ENCODE measurements at places on chromosomes 12 and 14.

GRCh38 chr14:69670093-69670492, 58.7 kb downstream of the SUSD6 start:
- DNase-seq, result no peak

GRCh38 chr14:63205044-63205575, 867 bp downstream of the RHOJ start:
- no peak for DNase-seq

- DNase-seq, result no peak
Measured at GRCh38 chr12:19437996-19438395, 1.3 kb upstream of the AEBP2 start.

- DNase-seq, result no peak
Measured at GRCh38 chr12:100442403-100442802, 31.3 kb upstream of the NR1H4 start.

DNA sequence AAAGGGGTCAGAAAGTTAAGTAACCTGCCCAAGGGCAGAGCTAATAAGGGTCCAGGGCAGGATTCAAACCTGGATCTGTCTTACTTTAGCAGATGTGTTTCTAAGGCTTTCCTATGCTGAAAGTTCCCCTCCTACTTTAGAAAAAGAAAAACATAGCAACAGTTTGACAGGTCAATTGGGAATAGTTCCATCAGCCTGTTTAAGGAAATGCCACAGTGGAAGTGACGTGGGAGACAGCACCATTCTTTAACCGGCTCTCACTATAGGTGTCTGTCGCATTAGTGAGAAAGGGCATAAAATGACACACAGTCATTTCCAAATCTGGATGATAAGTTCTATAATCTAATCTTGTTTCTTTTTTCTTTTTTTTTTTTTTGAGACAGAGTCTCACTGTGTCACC, 7.3 kb downstream of the ALDH1L2 start:
- DNase-seq, result no peak

GRCh38 chr14:76775695-76776427, 14.6 kb downstream of the VASH1 start:
- no peak for DNase-seq

DNA sequence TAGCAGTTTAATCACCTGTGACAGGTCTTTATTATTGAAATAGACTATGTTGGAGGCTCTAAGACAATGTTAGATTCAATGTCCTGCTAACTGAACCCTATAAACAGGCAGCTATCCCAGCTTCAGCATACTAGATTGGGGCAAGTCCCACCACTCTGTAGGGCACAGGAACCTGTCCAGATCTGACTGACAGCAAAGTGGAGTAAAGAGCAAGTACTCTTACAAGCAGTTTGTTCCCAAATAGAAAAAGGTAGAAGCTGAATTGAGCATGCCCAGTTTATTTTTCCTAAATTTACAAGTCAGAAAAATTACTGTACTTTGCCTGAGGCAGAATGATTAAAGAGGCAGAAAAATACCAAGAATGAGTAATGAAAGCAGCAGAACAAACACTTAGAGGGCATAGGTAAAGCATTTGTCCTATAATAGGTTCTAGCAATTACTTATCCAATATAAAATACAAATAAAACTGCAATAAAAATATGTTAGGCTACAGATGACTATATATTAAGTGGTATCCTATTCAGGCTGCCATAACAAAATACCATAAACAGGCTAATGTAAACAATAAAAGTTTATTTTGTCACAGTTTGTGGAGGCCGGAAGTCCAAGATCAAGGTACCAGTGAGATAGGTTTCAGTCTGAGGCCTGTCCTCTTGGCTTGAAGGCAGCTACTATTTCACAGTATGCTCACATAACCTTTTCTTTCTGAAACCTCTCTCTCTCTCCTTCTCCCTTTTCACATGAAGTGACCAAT, 868.2 kb downstream of the C12orf50 start:
- no peak for DNase-seq

GRCh38 chr12:3084742-3085141, 7.6 kb downstream of the TSPAN9 start:
- DNase-seq, result peak; percentile 95

DNA sequence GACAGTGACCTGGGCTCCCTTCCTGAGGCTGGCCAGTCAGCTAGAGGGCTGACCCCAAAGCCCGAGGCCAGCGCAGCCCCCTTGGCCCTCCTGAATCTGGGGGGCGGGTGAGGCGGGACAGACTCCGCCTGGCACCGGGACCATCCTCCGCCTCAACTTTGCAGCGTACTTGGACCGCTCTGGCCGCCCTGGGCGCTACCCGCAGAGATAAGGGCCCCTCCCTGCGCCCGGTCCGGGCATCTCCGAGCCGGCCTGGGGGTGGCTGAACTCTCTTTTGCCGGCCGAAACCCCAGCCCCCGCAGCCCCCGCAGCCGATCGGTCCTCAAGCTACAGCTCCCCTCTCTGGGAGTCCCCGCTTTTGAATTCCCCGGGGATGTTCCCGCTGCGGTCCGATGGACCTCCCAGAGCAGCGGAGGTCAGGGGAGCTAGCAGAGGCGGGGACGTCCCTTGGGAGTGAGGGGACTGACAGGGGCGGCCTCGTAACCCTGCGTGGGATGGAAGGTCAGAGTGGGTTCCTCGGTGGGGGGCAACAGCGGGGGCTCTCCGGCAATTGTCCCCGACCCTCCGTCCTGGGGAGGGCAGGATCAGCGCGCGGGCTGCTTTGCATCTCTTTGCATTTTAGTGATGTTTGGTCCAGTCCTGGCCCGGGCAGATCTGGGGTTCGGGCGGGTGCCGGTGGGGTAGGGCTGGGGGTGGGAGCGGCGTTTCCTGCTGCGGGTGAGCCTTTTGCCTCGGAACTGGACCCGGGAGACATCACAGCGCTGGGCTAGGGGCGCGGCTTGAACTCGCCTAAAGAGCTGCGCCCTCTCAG, at the start of gene CRIP1:
TSS of gene CRIP1 (plus strand) at position 724 of the 811 bp plus-strand sequence. CDS start 374 bp downstream, outside the sequence.
- no peak for DNase-seq

- DNase-seq, result no peak
Measured at GRCh38 chr12:96081596-96081995, 46.2 kb upstream of the LTA4H start.

DNA sequence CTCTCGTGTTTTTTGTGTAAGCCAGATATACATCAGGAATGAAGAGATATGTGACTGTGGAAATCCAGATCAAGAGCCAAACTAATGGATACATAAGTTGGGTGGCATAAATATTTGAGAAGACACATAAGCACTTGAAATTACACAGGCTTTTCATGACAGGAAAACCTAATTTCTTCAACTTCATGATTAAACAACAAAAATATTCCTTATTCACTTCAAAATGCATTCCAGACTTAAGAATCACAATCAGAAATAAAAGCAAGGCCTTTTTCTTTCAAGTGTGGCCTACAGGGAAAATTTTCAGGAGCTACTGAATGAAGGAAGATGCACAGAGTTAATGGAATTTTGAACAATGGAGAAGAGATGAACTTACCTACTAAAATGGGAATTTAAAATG, 515.6 kb downstream of the FOXG1 start:
- DNase-seq, result no peak

- DNase-seq, result no peak
Measured at GRCh38 chr14:67423424-67423823, 11.5 kb upstream of the PLEK2 start.

DNA sequence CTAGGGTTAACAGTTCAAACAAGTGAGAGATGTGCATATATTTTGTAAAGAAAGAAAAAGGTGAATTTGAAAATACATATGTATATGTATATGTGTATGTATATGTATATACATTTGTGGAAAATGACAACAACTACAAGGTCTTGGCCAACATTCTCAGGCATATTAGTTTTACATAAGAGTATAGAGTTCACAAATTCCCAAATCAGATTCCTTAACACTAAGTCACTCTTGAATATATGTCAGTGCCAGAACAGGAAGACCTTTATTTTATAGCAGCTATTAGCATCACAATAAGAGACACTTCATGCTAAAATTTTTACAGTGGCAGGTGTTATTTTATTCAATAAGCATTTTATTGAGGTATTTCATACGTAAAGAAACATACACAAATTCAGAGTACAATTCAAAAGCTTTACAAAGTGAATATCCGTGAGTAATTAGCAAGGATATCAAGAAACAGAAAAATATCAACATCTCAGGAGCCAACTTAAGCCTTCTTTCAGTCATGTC, 179.7 kb downstream of the SLC6A15 start:
- no peak for DNase-seq

DNA sequence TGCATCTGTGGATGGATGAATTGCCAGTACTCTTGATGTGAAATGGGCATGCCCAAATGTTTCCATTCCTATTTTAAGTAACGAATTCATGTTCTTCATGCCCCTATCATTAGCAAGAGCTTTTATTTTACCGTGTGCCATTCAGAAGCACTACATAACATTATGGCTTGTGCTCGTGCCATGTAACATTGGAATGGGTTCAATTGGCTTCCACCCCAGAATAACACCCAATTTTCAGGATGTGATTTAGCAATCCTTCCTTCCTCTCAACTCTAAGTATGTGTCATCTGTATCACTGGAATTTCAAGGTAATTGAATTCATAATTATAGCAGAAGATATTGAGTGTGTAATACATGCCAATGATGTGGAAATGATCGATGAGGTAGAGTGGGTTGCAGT, 145.8 kb upstream of the TMPO start:
- no peak for DNase-seq

DNA sequence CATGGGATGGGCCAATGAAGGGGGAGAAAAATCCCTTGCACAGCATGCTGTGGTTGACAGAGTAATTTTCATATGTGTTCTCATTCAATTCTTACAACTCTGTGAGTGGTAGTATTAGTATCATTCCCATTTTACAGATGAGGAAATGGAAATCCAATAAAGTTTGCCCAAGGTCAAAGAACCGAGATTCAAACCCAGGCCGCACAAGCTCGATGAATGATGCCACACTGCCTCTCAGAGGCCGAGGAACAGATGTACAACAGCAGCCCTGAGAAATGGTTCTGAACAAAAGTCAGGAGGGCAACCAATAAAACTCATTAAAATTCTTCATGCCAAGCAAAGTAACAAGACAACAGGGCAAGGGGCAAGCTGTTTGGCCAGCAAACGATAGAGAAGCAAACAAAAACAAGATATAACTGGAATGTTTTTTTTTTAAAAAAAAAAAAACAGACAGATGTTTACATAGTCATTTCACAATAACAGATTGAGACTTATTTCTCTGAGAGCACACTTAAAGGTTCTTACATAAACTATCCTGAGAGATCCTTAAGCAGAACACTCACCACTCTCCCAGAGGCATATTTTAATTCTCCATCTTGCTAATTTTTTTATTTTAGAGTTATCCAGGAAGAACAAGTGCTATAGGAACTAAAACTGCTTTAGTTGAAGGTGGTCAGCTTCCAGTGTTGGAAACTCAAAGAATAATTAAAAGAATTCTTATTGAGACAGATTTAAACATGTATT, 85.8 kb downstream of the EXOC5 start:
- DNase-seq, result peak; percentile 29

DNA sequence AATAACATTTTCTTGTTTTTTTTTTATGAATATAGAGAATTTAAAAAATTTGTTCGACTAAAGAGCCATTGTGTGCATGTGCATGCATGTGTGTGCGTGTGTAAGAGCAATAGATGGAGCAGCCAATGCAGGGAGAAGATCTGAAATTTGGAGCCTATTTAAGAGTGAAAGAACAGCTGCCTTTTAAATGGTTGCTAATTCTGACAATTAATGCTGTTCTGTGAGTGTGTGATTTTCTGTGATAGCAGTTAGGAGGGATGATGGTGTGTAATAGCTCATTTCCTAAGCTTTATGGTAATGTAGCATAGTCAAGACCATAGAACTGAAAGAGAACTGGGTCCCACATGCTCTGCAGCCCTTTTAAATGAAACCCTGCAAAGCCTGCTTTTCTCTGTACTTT, 137.9 kb downstream of the NRXN3 start:
- no peak for DNase-seq

- no peak for DNase-seq
Measured at GRCh38 chr14:36394593-36394992, 74.2 kb upstream of the MBIP start.

DNA sequence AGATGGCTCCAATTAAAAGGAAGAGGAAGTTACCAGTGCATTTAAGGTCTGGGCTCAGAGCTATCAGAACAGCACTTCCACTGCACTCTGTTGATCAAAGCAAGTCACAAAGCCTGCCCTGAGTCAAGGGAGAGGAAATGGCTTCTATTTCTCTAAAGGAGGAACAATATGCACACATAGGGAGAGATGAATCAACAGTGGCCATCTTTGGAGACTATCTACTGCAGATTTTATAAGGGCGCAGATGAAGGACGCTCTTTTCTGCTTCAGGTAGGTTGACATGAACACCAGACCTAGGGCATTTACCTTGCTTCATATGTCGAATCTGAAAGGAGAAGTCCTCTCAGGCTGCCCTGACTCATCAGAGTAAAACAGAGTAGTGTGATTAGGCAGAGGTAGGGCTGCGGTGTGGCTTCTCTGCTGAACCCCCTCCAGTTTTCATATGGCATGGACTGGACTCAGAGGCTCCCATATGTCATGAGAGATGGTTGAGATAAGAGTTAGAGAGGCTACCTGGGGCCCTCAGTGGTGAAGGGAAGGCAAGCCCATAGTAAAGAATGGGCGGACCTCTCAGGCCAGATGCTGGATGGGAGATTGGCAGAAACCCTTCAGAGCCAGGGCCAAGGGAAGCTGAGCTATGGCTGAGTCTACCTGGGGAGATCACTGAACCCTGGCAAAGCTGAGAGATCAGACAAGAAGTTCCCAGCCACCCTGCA, 84.4 kb downstream of the ARF6 start:
- DNase-seq, result no peak

GRCh38 chr14:35879151-35879648, 53.1 kb downstream of the BRMS1L start:
- DNase-seq, result no peak

DNA sequence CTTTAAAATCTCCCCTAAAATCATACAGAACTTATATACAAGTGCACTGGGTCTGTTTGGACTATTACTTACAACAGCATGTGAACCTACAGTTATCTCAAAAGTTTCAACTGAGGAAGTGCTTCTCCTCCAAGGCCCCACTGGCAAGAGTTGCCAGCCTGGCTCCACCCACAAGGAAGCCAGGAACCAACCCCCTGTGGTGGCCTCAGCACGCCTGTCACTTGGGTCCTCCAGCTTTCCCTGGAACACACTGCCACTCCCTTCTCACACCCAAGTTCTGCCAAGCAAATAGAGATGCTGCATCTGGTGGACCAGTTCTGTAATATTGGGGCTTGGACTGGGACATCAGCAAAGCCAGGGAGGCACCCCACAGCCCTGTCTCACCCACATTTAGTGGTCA, 115.4 kb downstream of the GCH1 start:
- DNase-seq, result no peak

DNA sequence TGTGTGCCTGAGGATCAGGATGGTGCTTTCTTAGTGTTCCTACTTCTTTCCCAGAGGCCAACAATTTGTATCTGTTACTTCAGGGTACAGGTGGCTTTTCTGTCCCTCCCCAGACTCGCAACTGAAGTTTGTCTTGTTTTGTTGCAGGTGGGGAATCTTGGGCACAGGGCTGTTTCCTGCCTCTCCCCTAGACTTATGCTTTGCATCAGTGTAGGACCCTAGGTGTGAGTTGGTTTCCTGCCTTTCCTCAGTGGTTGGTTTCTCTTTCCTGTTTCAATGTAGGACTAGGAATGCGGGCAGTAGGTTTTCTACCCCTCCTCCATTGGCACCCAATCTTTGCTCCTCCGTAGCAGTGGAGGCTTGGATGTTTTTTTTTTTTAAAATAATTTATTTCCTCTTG, 87.0 kb downstream of the TRMT5 start:
- DNase-seq, result no peak

GRCh38 chr12:31353750-31354708, 28.1 kb upstream of the SINHCAF start:
- DNase-seq, result no peak

Measured in ELF-1 (cell line).